ENCODE measurements at places on chromosomes 11 and 22.

GRCh38 chr11:61718621-61719302 is 33.7 kb upstream of the MYRF start:
- no peak for DNase-seq

GRCh38 chr11:123054301-123055065 is 7.5 kb downstream of the HSPA8 start:
- peak; percentile 34 for DNase-seq

DNA sequence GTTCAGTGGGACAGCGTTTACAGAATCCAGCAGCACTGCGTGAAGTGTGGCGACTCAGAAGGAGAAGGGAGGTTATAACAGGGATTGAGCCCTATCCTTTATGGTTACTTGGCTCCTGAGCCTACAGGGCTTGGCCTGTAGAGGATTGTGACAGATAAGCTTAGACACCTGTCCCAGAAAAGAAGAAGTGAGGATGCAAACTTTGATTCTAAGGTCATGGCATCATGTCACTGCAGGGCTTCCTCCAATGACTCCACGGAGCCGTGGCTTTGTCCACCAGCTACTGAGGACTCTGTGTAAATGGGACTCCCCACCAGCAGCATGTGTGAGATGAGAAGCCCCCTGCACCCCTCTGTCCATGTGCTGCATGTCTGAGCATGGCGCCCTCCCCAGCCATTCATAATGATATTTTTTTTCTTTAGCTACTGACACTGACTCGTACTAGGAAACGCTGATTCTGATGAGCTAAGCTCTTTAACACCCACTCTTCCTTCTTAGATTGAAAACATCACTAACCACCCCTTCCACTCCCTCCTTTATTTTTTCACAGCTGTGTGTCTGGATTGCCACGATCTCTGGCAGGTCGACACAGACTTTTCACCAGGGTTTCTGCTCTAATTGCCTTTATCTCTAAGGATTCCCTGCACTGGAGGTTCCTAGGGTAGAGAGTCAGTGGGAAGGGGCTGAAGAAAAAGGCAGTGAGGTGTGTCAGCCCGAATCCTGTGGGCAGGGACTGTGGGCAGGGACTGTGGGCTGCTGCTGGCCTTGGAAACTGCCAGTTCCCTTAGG is 65.5 kb upstream of the TTC12 start:
- no peak for DNase-seq

DNA sequence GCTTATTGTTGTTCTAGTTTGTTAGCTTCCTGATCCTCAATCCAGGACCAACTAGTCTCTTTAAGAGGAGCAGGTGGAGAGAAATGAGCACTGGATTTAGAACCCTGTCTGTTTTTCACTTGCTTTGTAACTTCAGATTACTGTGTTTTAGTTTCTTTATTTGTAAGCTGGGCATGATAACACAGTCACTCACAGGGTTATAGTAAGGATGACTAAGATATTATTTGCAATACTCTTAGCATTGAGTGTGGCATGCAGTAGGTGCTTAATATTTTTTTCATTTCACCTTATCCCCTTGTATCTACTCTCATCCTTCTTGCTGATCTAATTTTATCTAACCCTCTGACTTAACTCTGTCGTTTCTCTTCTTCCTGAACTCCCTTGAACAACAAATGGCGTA is 33.8 kb downstream of the DNHD1 start:
- DNase-seq: no peak

GRCh38 chr11:91241226-91241625 is 983.4 kb upstream of the FAT3 start:
- DNase-seq: no peak

- no peak for DNase-seq
Measured at GRCh38 chr11:126861796-126862459, 138.6 kb downstream of the KIRREL3 start.

- no peak for DNase-seq
Measured at GRCh38 chr11:85848006-85848405, 7.2 kb upstream of the CCDC83 start.

DNA sequence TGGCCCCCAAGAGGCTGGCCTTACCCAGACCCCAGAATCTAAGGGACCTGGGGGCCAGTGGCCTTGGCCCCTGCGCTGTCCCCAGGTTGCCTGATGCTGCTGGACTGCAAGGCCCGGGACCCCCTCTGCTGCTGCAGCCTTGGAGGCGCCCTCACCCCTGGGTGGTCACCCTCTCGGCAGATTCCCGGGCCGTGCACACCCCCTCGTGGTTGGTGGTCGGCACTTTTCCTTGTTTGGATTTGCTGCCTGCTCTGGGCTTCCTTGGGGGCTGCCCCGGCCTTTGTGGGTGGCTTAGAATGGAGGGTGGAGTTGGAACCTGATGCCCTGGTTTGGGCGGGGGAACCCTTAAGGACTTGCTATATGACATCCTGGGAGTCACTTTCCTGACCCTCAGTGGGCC is 5.3 kb downstream of the RIN1 start:
- DNase-seq: no peak

DNA sequence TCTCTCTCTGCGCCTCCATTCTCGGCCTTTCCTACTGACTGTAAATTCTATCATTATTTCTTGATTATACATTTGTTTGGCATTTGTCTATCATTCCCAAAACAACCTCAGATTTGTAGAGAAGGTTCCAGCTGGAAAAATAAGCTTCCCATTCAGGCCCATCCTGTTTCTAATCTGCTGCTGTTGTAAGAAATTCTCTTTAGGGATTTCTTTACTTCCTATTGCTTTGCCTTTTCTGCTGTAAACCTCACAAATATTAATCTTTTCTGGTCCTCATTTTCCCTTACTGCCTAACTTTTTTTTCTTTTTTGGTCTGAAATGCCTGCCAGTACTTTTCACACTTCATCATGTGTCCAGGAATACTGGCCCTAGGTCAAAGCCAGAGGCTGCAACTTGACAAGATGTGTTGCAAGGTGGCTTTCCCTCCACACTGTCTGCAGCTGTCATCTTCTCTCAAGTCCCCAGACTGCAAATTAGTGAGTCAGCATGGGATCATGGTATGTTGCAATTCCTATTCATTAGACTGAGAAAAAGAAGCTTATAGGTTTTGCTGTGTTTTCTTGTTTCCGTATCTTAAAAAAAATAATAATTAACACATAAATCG is 858.7 kb upstream of the CHORDC1 start:
- no peak for DNase-seq

DNA sequence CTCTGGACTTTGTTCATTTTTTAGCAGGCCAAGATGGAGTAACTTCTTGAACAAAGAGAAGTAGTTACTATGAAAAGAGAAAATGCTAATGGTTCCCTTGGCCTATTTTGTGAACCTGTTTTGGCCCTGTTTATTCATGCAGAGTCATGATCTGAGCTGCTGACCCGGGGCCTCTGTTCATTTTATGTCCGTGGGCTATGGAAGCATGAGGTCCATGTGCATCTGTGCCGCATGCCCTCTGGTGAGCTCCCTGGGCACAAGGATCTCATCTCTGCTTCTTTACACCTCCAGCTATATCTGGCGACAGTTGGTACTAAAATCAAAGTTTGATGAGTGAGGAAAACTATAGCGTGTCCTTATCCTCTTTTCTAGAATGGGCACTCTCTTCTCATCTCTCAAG is 1.0 kb downstream of the PIWIL4 start:
- DNase-seq: no peak

- DNase-seq: no peak
Measured at GRCh38 chr22:47018010-47018910, 255.8 kb downstream of the TBC1D22A start.

All from HuH-7.5 (cell line).